ENCODE measurements at places on chromosomes 5 and 9.

DNA sequence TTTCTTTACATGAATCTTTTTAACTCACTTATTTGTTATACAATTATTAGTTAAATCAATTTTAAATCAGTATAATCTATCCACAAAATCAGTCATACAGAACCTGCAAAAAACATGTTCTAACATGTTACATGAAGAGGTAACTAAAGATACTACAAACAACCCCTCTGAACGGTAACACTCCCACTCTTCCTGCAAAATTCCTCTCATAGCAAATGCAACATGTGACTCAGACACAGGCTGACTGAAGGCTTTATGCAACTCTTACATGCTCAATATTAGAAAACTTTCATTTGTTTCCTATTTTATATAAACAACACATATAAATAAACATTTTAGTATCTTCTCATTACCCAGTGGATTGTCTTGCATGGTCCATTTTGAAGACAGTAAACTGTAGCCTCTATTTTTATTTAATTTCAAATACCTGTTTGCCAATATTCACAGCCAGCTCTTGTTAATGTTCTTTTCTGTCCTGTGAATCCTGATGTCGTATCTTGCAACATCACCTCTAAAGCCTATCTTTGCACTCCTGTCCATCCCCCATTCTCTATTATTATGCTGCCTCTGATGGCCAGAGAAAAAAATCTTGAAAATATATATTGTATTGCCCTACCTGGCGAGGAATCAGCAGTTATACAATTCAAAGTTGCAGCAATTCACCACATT lies 100.5 kb upstream of the CCDC152 start:
- ATAC-seq, result no peak

GRCh38 chr5:137360607-137361006 lies 138.5 kb downstream of the SPOCK1 start:
- no peak for ATAC-seq

GRCh38 chr9:86783884-86784283 lies 163.4 kb downstream of the GAS1 start:
- ATAC-seq, result no peak

DNA sequence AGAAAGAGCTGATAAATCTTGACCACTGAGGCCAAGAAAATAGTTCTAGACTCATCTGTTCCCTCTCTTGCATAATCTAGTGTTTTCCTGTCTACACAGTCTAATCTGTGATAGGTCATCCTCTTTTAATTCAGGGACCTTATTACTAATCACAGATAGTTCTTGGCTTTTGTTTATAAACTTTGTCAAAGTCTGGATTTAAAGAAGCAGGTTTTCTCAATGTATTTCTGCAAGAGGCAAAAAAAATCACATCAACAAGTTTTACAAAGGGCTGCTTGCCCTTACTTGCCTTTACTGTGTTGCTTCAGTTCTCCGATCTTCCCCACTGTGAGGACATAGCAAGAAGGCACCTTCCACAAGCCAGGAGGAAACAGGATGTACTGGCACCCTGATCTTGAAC lies 43.9 kb upstream of the MTAP start:
- ATAC-seq, result no peak

DNA sequence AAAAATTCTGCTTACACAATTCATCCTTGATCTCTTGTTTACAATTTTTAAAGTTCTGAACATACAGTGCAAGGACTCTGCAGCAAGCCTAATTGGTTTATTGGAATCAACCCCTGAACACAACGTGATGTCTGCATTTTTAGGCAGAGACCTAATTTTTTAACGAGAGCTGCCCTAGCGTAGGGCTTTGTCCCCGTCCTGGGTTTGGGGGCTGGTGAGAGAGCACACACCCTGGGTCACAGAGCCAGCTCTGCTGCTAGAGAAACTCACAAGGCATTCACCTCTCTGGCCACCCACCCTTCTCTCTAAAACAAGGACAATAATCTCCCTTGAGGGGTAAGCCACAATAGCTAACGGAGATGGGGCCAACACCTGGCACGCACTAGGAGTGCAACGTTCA lies 28.2 kb downstream of the SH3PXD2B start:
- ATAC-seq, result no peak

GRCh38 chr5:180054226-180054625 lies 17.3 kb downstream of the RNF130 start:
- no peak for ATAC-seq

DNA sequence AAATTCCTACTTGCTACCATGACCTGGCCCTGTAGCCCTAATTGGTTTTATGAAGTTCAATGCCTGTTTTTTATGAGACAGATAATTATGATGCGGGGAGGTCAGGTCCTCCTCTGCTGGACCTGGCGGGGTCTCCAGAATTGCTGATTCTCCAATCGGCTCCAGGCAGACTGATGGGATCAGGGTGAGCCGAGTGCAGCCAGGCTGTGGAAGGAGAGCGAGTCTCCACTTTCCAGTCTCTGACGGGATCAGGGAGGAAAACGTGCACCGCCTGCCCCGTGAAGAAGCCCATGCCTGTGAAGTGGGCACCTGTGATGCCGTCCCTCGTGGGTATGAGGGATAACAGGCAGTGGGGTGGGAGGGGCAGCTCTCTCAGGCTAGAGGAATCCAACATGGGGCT lies 71.5 kb upstream of the HSPA9 start:
- ATAC-seq, result no peak

DNA sequence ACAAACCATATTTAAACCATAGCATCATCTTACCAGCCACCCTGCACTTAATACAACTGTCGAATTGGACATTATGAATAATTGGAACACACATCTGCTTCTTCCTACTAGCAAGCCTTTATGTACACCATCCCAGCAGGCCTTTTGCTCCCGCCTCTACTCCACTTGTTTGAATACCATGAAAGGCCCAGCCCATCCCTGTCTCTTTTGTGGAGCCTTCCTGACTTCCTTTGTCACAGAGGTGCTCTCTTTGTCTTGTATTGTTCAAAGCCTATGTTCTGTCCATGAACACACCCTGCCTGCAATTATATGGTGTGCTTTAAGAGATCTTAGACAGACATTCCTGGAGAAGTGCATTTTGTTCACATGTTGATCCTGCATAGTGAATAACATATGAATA lies 465.7 kb downstream of the DIRAS2 start:
- no peak for ATAC-seq

DNA sequence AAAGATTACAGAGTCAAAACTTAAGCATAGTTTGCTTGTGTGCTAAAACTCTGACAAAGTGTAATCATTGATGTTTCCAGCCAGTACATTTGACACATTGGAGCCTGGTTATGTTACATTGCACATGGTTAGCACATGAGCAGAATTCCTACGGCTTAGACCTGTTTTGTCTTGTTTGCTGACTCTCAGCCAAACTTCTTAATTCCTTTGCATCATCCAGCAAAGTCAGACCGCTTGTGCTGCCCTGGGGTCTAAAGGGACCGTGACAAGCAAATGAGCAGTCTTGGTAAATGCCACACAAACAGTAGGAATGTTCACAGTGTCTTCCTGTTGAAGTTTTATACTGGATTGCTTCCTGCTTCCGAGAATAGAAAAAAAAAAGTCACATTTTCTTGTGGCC lies 72.0 kb upstream of the ENTREP1 start:
- no peak for ATAC-seq

DNA sequence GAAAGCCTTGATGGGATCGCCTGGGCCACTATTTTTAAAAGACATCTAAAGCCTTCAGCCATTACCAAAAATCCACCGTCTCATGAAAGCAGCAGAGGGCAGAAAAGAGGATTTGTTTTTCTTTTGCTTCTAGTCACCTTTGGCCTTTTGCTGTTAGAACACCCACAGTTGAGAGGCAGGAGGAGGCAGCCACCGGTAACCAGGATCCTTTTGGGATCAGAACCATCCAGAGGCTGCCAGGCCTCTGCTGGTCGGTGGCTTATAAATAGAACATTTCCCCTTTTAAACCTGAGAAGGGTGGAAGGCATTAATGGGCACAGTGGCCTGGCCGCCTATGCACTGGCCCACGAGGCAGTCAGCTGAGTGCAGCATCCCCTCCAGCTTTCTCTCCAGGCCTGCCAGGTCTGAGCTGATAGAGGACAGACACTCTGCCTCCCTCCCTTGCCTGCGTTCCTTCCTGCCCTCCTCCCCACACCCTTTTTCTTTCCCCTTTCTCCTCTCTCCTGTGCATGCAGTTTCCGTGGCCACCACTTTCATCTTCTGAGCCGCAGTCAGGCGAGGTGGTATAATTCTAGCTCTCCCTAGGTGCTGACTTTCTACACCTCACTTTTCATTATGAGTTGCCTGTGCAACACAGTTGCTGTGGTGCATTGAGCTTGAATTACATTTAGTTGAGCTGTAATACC lies 253.4 kb downstream of the ARHGAP26 start:
- peak; percentile 24 for ATAC-seq

- ATAC-seq, result no peak
These were observed 24.5 kb upstream of the EXOC3 start for GRCh38 chr5:418162-419121.

GRCh38 chr9:98810102-98810842 lies 2.8 kb downstream of the GALNT12 start:
- ATAC-seq, result no peak
